ENCODE measurements at places on chromosomes 11 and 22.
A peak's percentile ranks its signal among the peaks of the same experiment; 100 is the strongest.

GRCh38 chr22:28442711-28443525 is 236.7 kb downstream of the TTC28 start:
- no peak for DNase-seq

- peak; percentile 75 for DNase-seq
Measured at GRCh38 chr11:9280655-9281301, 15.6 kb upstream of the DENND5A start.

- no peak for DNase-seq
Measured at GRCh38 chr22:45429981-45430775, 16.7 kb downstream of the RIBC2 start.

DNA sequence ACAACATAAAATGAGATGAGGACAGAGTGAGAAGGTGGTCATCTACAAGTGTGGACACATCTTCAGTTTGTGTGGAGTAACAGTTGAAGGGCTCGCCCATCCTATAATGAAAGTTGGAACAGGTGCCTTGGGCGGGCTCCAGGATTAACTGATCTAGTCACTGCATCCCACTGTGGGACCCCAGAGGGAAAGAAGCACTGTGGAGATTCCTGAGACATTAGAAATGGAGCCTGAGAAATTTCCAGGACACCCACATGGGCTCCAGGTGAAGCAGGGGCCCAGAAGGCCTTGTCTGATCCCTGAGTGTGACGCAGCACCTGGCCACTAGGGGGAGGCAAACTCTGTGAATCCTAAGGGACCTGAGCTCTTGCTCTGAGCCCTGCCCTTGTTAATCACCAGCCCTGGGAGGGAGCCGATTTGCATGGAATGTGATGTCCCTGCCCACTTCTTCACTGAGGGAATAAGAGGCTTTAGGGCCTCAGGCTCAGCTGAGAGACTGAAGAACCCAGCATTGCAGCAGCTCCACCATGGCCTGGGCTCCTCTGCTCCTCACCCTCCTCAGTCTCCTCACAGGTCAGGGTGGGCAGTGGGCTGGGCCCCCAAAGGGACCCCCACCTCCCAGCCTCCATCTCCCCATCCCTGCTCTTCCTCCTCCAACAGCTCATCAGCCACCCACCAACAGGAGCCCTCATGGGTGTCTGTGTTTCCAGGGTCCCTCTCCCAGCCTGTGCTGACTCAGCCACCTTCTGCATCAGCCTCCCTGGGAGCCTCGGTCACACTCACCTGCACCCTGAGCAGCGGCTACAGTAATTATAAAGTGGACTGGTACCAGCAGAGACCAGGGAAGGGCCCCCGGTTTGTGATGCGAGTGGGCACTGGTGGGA is 98.4 kb downstream of the VPREB1 start:
- DNase-seq: peak; percentile 45

DNA sequence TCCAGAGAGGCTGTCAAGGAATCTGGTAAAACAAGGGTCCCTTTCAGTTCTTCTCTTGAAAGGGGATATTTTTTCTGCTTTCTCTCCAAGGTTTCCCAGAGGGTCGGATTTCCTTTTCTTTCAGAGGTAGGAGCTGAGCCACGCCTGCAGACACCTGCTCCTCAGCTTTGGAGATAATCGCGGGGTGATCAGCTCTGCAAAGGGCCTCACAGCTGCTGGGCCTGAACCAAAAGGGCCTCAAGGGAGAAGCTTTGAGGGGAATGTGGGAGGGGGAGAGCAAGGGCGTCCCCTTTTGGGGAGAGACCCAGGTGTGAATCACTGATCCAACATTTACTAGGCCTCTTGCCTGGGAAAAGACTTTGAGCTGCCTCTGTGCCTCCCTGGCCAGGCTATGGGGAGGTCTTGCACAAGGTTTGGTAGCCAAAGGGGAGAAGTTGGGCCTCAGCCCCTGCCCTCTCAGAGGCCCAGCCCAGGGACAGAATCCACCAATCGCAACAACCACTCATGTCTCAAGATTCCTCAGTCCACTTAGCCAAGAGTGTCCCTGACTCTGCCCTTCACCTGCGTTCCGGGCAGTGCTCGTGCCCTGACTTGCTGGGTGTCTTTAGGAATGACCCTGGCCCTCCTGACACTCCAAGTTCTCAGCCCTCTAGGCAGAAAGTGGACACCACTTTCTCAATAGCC is 14.0 kb upstream of the TP53I11 start:
- DNase-seq: no peak

DNA sequence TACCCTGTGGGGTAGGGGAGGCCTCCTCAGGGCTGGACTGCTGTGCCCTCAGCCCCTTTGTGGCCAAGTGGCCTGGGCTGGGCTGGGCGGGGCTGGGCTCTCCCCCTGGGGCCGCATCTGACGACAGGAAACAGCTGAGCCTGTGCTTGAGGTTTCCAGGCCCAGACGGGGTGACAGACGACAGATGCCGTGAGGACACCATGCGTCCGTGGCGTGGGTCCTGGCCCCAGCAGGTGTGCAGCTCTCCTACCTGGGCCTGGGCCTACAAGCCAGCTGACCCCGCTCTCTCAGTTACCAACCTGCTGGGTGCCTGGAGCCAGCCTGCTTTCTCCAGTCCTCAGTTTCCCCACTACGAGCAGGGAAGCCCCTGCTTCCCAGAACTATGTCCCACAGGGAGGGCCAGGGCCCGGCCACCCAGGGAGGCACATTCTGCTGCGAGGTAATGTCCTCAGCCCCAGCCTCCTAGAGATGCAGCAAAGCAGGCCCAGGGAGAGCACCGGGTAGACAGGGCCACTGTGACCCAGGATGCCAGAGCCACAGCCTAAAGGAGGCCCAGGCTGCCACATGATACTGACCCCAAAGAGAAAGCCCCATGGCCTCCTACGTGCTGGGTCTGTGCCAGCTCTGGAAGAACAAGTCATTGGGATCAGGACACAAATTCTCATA is 181.3 kb downstream of the IGLL1 start:
- no peak for DNase-seq

DNA sequence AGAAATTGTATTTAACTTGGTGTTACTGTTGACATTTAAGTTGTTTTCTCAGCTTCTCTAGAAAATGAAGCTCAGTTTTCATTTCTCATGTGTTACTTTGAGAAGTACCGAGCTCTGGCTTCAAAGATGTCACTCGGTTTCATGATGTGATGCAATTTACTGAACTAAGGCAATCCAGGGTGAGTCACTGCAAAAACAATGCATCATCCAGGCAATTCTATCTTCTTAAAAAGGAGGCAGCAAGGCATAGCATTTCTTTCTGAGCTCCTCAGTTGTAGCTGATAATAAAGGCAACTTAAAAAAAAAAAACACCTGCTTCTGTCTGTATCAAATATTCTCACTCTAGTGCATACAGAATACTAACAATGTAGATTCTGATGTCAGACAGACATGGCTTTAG is 91.1 kb upstream of the KCNA4 start:
- no peak for DNase-seq

DNA sequence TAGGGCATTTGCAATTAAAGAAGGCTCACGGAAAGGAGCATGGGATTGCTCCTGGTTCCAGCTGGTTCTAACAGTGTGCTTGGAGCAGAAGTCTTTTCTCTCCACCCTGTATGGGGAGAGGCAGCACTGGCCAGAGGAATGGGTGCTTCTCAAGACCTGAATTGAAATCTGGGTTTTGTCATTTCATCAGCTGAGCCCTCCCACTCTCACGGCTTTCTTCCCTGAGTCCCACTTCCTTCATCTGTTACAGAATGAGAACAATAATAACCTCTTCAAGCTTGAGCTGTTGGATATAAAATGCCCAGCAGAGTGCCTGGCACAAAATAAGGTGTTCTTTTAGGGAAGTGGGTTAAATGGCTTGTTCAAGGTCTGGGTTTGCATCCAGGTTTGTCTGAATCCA is 17.2 kb downstream of the CNTF start:
- no peak for DNase-seq

DNA sequence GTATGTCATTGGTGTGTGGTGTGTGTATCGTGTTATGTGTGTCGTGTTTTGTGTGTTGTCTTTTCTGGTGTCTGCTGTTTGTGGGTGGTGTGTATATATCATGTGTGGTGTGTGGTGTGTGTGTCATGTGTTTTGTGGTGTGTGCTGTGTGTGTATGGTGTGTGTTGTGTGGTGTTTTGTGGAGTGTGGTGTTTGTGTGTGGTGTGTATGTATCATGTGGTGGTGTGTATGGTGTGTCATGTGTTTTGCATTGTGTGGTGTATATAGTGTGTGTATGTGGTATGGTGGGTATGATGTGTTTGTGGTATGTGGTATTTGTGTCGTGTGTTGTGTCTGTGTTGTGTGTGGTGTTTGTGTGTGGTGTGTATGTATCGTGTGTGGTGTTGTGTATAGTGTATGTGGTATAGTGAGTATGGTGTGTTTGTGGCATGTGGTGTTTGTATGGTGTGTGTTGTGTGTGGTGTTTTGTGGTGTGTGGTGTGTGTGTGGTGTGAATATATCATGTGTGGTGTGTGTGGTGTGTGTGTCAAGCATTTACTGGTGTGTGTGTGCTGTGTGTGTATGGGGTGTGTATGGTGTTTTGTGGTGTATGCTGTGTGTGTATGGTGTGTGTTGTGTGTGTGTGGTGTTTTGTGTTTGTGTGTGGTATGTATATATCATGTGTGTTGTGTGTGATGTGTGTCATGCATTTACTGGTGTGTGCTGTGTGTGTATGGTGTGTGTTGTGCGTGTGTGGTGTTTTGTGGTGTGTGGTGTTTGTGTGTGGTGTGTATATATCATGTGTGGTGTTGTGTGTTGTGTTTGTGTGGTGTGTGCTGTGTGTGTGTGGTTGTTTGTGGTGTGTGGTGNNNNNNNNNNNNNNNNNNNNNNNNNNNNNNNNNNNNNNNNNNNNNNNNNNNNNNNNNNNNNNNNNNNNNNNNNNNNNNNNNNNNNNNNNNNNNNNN is 12.7 kb downstream of the PIM3 start:
- no peak for DNase-seq

GRCh38 chr11:67372993-67373647 is at the start of gene CLCF1:
CLCF1 (minus strand) TSS chr11:67373598; CDS start chr11:67373539, 59 bp downstream.
- DNase-seq: peak; percentile 65

DNA sequence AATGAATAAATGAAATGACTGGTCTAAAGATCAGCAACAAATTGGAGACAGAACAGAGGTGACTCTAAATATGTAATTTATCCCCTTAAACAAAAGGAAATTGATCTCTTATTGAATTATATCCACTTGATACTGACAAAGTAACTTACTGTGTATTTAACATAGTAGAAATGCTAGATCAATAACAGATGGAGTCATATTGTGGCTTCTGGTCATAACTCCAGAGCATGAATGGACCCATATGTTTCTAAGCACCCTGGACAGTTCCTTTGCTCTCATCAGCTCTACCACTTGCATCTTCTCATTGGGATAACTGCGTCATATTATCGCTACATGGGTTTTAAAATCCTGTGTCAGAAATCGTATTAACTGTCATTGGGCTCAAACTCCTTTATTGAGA is 222.3 kb downstream of the ETS1 start:
- DNase-seq: peak; percentile 29

DNA sequence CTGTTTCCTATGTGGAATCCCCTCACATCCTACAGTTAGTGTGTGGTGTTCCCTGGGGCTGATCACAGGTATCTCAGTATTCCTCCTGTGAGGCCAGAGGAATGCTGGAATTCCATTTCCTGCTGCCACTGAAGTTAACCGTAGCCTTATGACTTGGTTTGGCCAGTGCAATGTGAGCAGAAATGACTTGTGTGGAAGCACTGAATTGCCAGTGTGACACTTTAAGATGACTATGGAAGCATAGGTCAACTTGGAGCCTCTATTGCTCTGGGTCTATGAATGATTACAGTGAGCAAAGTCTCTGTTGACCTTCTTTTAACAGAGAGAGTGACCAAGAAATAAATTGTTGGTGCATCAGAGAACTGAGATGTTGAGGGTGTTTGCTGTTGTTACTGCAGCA is 16.5 kb downstream of the TBRG1 start:
- DNase-seq: no peak

DNA sequence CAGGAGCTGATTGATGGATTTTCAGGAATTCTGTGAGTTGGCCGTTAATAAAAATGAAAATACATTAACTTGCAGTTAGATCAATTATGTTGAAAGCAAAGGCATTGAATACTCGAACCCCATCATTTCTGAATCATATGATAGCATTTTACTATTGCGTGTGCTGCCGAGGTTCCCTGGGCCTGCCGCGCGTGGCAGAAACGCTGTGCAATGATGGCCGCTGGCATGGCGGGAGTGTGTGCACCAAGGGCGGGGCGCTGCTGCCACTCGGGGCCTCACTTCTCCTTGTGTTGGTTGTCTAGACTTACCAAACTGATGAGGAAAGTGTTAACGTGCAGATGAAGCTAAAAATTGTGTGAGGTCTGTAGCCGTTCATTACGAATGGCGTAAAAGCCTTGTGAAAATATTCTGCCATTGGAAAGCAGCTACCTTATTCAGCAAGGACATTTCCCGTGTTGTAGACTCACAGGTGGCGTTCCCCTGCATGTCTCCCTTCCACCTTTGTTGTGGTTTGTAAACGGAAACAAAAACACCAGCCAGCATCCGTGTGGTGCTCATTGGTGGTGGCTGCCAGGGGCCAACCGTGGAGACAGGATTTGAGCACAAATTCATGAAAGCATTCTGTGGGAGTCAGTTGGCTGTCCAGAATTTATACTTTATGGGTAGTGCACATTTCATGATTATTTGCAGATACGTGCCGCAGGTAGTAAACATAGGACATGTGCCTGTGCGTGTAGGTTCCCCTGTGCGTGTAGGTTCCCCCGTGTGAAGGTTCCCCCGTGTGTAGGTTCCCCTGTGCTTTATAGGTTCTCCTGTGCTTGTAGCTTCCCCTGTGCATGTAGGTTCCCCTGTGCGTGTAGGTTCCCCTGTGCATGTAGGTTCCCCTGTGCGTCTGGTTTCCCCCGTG is 5.9 kb upstream of the GRAMD4 start:
- peak; percentile 87 for DNase-seq

DNA sequence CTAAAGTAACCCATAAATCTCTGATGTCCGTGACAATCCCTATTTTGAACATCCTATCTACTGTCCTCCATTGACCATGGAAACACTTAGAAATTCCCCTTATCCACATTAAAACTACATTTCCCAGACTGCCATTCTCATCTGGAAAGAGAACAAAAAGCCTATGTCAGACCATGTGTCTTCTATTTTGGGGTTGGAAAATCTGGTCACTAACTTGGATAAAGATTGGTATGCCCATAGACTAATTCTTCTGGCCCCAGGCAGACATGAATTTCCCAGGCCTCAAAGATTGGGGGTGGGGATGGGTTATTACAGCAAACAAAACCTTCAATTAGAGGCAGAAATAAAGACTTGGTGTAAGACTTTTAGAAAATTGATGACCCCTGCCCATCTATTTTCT is 30.9 kb upstream of the CREB3L1 start:
- no peak for DNase-seq

All from CD8-positive, alpha-beta memory T cell (primary cell).